ENCODE measurements at places on chromosomes 7 and 10. TPM values are rescaled to one million over a fixed set of nuclear protein-coding genes. Genes with fewer than 3 reads are reported as not detected.
A peak's percentile ranks its signal among the peaks of the same experiment; 100 is the strongest.

Gene GBX1
- total RNA-seq: 2.4 TPM

Gene LRIT1
- total RNA-seq: not detected

Gene MUC3A
- total RNA-seq: not detected

Gene LIPJ
- total RNA-seq: not detected

Gene SMKR1
- 2.5 TPM for total RNA-seq

Gene SPDYE8
- total RNA-seq: not detected

Gene LEP
- total RNA-seq: not detected

Gene WIPF3
- 4.0 TPM for total RNA-seq

DNA sequence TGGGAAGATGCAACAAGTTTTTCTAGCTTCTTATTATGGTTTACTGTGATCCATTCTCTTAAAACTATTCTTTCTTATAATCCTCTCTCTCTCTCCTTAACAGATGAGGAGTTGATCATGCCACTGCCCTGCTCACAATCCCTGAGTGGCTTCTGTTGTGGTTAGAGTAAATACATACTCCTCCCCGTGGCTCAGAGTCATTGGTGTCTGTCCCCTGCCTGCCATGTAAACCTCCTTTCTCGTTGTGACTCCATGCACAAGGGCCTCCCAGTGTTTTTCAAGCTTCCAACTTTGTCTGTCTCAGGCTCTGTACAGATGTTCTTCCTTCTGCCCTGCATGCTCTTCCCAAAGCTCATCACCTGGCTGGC, 20.4 kb downstream of the CCNY start:
- no peak overlapping the region for H3K27ac ChIP-seq
- peaks cover 3% of the 10 kb centered on the region for H3K36me3 ChIP-seq
- no peak overlapping the region for H3K4me3 ChIP-seq

GRCh38 chr10:17021656-17022465, 107.8 kb downstream of the CUBN start:
- no peak for DNase-seq
- peaks cover 53% of the 10 kb centered on the region for H3K4me1 ChIP-seq
- peak overlapping the region; percentile 73 for H3K4me3 ChIP-seq
- H3K27ac ChIP-seq: peak overlapping the region; percentile 88
- H3K36me3 ChIP-seq: peaks cover 15% of the 10 kb centered on the region

DNA sequence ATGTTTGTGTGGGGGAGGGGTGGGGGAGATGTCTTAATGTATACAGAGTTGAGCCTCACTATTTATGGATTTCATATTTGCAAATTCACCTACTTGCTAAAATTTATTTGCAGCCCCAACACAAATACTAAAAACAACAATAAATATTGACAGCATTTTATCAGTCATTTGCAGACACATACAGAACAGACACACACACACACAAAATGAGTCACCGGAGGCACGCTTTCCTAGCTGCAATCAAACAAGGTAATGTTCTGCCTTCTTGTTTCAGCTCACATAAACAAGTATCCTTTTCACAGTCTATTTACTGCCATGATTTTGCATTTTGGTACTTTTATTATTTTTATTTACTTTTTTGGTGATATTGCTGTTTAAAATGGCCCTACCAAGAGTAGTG, 88.5 kb downstream of the IPMK start:
- no peak overlapping the region for H3K27ac ChIP-seq
- H3K4me1 ChIP-seq: no peaks in the 10 kb centered on the region
- no peak for DNase-seq
- peaks cover 2% of the 10 kb centered on the region for H3K27me3 ChIP-seq
- H3K36me3 ChIP-seq: no peaks in the 10 kb centered on the region

- no peaks in the 10 kb centered on the region for H3K27me3 ChIP-seq
- peaks cover 53% of the 10 kb centered on the region for H3K4me1 ChIP-seq
- no peak for DNase-seq
- no peaks in the 10 kb centered on the region for H3K36me3 ChIP-seq
- H3K27ac ChIP-seq: no peak overlapping the region
- no peak overlapping the region for H3K4me3 ChIP-seq
Observed at GRCh38 chr7:5702876-5703571, 78.4 kb downstream of the RNF216 start.

DNA sequence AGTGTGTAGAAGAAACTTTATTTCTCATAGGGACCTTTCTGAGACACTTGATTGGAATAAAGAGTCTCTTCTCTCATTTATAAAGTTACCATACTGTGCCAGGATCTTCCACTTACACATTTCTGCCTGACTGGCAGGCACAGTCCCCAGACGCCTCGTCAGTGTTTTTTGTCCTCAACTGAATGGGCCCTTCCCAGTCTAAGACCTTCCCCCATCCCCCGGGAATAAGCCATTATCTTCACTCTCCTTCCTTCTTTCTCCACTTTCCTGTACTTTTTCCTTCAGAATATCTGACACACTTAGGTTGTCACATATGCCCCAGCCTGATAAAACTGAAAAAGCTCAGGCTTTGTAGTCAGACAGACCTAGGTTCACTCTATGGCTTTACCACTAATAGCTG, 35.3 kb upstream of the KCNIP2 start:
- H3K4me3 ChIP-seq: no peak overlapping the region
- peaks cover 5% of the 10 kb centered on the region for H3K36me3 ChIP-seq
- no peaks in the 10 kb centered on the region for H3K27me3 ChIP-seq
- no peak for DNase-seq
- H3K4me1 ChIP-seq: peaks cover 27% of the 10 kb centered on the region
- H3K27ac ChIP-seq: no peak overlapping the region

DNA sequence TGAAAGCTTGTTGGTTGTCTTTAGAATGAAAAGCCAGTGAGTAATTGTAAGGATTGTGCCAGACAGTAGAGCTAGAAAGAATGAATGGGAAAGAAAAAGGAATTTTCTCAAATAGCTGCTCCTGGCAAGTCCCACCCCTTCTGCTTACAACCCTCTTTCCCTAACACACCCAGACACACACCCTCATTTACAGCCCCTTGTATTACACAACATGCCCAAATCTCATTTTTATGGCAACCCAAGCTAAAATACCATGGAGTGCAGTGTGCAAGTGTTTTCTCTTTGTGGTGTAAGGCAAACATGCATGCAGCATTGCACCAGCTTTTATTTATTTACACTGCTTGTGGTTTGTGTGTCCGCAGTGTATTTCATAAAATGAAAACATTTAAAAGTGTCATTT, 1.5 kb downstream of the PRKAR2B start:
- H3K4me3 ChIP-seq: peak overlapping the region; percentile 97
- peaks cover 25% of the 10 kb centered on the region for H3K4me1 ChIP-seq
- no peak overlapping the region for H3K27ac ChIP-seq
- H3K27me3 ChIP-seq: no peaks in the 10 kb centered on the region
- H3K36me3 ChIP-seq: peaks cover 2% of the 10 kb centered on the region

GRCh38 chr10:133039107-133039802, 48.5 kb upstream of the ADGRA1 start:
- no peaks in the 10 kb centered on the region for H3K4me1 ChIP-seq
- H3K36me3 ChIP-seq: no peaks in the 10 kb centered on the region
- no peak overlapping the region for H3K4me3 ChIP-seq
- no peak for DNase-seq

GRCh38 chr7:43701500-43701854, 27.8 kb downstream of the COA1 start:
- no peak overlapping the region for H3K4me3 ChIP-seq
- no peaks in the 10 kb centered on the region for H3K27me3 ChIP-seq
- H3K36me3 ChIP-seq: peaks cover 22% of the 10 kb centered on the region

GRCh38 chr7:5295039-5296014, 12.6 kb downstream of the SLC29A4 start:
- H3K4me1 ChIP-seq: peaks cover 7% of the 10 kb centered on the region
- no peaks in the 10 kb centered on the region for H3K27me3 ChIP-seq
- no peak overlapping the region for H3K4me3 ChIP-seq
- no peak for DNase-seq
- H3K27ac ChIP-seq: no peak overlapping the region

- peaks cover 2% of the 10 kb centered on the region for H3K4me1 ChIP-seq
- H3K4me3 ChIP-seq: no peak overlapping the region
- H3K27me3 ChIP-seq: no peaks in the 10 kb centered on the region
- H3K36me3 ChIP-seq: no peaks in the 10 kb centered on the region
- no peak for DNase-seq
- no peak overlapping the region for H3K27ac ChIP-seq
Observed at GRCh38 chr7:27890205-27890849, 150.4 kb downstream of the TAX1BP1 start.

GRCh38 chr7:44678471-44679179, 70.0 kb upstream of the ZMIZ2 start:
- H3K27ac ChIP-seq: peak overlapping the region; percentile 46
- H3K4me1 ChIP-seq: no peaks in the 10 kb centered on the region
- DNase-seq: no peak
- H3K4me3 ChIP-seq: no peak overlapping the region
- H3K27me3 ChIP-seq: no peaks in the 10 kb centered on the region

DNA sequence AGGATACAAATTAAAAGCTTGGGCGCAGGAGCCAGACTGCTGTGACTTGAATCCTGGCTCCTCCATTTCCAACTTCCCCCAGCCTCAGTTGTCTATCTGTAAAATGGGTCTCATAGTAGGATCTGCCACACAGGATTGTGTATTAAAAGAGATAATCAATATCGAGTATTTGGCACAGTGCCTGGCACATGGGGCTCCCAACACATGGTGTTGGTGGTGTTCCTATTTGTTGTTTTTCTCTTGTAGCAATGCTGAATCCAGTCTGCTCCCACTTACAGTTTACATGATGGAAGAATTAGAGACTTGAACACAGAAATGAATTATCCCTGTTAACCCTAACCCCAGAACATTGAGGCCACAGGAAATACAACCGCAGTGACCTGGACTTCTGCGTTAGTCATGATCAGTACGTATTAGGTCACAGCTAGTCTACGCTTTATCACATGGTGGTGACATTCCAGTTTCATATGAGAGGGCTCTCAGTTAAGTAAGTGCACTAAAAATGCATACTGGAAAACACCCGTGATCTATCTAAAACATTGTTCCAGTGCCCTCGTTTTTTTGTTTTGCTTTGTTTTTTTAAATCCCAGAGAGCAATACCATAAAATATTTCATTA, 169.5 kb upstream of the KLF14 start:
- no peak for DNase-seq
- peaks cover 6% of the 10 kb centered on the region for H3K27me3 ChIP-seq
- no peak overlapping the region for H3K27ac ChIP-seq
- no peak overlapping the region for H3K4me3 ChIP-seq

DNA sequence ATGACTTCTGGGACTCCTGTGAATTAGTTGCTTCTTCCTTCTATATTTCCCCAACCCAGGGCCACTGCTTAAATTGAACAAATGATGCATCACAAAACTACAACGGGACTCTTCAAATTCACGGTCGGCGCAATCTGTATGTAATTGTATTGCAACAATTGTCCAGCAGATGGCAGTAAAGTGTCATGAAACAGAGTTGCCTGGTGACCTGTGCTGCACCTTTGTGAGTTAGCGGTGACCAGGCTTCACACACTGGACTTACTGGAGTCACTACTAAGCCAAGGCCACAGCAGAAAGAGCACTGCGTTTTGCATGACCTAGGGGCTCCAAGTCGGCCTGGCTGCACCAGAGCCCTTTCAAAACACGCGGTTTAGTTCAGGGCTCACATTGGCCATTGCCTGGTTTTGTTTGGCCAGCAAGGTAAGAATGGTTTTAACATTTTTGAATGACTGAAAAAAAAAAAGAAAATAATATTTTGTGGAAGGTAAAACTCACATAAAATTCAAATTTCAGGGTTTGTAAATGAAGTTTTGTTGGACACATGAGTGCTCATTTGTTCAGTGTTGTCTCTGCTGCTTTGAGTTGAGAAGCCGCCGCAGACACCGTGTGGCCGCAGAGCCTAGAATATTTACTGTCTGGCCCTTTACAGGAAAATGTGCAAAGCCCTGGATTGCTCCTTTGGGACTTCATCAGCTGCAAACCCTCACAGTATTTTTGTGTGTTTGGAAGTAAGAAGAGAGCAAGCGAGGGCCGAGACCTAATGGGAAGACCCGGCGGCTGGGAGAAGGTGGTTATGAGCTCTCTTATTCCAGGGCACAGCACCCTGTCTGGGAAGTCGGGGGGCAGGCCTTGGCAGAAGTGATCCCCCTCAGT, 23.2 kb upstream of the ZNF32 start:
- H3K4me3 ChIP-seq: no peak overlapping the region
- H3K27me3 ChIP-seq: peaks cover 7% of the 10 kb centered on the region
- peak; percentile 67 for DNase-seq
- no peaks in the 10 kb centered on the region for H3K36me3 ChIP-seq
- no peak overlapping the region for H3K27ac ChIP-seq
- H3K4me1 ChIP-seq: peaks cover 4% of the 10 kb centered on the region

DNA sequence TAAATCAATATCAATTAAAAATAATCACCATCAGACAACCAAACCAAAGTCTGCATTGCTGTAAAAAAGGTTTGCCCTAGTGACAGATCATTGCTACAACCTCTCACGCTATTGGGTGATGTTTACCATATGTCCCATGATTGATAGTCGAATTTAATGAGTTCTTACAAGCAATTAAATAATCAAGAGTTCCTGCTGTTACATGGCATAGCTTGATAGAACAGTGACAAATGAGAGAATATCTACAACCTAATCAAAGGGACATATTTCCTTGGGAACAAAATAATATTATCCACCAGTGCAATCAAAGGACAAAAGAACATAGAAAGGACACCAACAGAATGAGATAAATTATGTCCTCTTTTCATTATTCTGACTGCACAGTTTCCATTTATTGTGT, 387.4 kb downstream of the ETV1 start:
- DNase-seq: no peak
- no peaks in the 10 kb centered on the region for H3K27me3 ChIP-seq
- H3K36me3 ChIP-seq: peaks cover 6% of the 10 kb centered on the region
- no peak overlapping the region for H3K27ac ChIP-seq

All from neural crest cell (in vitro differentiated cells).